ENCODE measurements at places on chromosomes 2 and 18. TPM values are rescaled to one million over a fixed set of nuclear protein-coding genes. Genes with fewer than 3 reads are reported as not detected.

Gene SERPINB7
- total RNA-seq, result not detected

DNA sequence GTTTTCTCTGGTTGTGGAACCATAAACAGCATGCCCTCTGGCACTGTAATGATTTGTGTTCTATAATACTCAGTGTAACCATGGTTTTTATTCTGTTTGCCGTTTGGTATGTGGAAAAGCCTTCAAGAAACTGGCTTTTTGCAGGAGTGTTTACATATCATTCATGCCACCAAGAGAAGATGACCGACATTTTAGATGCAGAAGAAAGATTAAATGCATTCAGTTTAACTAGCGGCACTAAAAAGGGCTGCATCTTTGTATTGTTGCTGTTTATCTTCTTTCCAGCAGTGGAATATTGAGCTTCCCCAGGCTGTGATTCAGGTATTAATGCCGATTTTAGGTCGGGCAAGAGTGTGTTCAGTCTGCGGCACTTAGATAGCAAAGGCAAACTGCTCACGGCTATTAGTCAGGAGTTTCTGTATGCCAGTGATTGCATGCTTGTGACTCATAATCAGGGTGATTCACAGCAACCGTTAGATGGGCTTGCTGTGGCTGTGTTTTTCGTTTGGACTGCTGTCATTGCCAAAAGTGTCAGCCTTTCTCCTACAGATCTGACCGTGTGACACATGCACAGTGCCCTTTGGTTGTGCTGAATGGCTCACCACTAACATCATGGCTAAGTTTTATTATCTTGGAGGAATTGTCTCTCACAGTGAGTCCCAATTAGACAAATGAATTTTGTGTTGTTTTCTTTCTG lies 479.7 kb downstream of the PARD3B start:
- peak overlapping the region; percentile 67 for H3K27ac ChIP-seq
- peak overlapping the region; percentile 49 for H3K4me3 ChIP-seq
- DNase-seq, result peak; percentile 63
- H3K4me1 ChIP-seq, result peaks cover 3% of the 10 kb centered on the region
- no peaks in the 10 kb centered on the region for H3K27me3 ChIP-seq

GRCh38 chr2:1591978-1592907 lies 152.1 kb downstream of the PXDN start:
- H3K36me3 ChIP-seq, result no peaks in the 10 kb centered on the region
- H3K27me3 ChIP-seq, result no peaks in the 10 kb centered on the region
- 0 out of 2 replicates have a peak overlapping the region, but pooled peaks have one; percentile 10 for H3K27ac ChIP-seq
- H3K4me1 ChIP-seq, result peaks cover 51% of the 10 kb centered on the region
- peak overlapping the region; percentile 28 for H3K4me3 ChIP-seq
- DNase-seq, result peak; percentile 96

DNA sequence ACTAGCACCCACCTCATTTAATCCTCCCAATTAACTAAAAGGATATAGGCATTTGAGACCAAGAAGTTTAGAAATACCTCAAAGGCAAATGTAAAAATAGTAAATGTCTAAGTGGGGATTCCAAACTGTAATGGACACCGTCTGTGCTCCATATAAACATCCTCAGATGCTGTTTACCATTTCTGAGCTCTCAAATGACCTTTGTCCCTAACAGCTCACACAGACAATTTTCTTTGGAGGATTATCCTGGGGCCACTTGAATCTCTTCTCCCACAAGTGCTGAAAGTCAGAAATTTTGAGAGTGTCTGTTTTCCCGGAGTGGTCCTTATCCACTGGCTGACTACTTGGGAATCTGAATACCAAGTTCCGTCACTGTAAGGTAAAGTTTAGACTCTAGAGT lies 1418.9 kb downstream of the LRP1B start:
- H3K27ac ChIP-seq, result peak overlapping the region; percentile 12
- DNase-seq, result peak; percentile 73
- no peaks in the 10 kb centered on the region for H3K36me3 ChIP-seq
- peaks cover 8% of the 10 kb centered on the region for H3K4me1 ChIP-seq

DNA sequence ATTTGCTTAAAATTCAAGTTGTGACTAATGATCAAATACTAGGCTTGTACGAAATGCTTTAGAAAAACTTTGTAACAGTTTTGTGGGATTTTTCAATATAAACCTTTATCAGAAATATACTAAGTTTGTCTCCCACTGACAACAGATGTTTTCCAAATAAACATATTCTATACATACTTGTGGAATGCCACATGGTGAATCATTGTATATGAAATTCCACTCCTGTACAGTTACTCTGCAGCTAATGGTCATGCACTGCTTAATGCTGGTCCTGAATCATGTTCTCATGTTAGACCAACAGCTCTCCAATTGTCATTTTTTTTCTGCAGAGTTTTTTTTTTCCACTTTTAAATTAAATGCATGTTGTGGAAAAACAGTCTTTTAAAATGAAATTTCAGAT lies 90.1 kb downstream of the DPP4 start:
- no peak for DNase-seq
- no peaks in the 10 kb centered on the region for H3K36me3 ChIP-seq
- no peak overlapping the region for H3K4me3 ChIP-seq
- H3K27me3 ChIP-seq, result no peaks in the 10 kb centered on the region
- H3K27ac ChIP-seq, result no peak overlapping the region

GRCh38 chr2:16553226-16553625 lies 112.4 kb downstream of the CYRIA start:
- no peaks in the 10 kb centered on the region for H3K27me3 ChIP-seq
- H3K36me3 ChIP-seq, result peaks cover 20% of the 10 kb centered on the region
- peak; percentile 52 for DNase-seq
- peaks cover 10% of the 10 kb centered on the region for H3K4me1 ChIP-seq
- no peak overlapping the region for H3K27ac ChIP-seq
- H3K4me3 ChIP-seq, result no peak overlapping the region

DNA sequence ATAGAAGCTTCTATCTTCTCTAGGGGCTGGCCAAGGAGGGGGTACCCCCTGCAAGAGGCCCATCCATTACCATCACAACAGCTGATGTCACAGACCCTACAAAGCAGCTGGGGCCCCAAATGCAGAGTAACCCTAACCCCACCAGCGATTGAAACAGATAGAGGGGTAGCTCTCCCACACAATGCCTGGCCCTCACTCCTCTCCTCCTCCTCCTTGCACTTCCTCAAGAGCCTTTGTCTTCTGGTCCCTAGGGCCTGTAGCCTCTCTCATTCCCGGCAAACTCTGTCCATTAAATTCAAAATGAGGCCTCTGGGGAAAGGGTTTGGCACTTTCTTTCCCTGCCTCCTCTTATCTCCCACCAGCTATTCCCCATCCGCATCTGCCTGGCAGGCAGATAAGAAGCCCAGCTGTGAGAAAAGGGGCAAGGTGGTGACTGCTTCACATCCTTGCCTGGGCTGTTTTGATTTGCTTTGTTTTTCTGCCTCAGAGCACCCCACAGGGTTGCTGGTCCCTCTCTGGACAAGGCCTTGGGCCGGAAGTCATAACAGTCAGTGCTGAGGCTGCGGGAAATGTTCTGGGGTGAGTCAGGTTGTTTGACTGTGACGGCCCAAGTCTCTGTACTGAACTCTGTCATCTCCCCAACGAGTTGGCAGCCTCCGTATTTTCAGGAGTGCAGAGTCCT lies 26.1 kb upstream of the CYP26B1 start:
- no peak for DNase-seq
- no peak overlapping the region for H3K4me3 ChIP-seq
- H3K4me1 ChIP-seq, result no peaks in the 10 kb centered on the region
- no peak overlapping the region for H3K27ac ChIP-seq

Gene DCAF17
- 22.8 TPM for total RNA-seq

Gene DAW1
- total RNA-seq, result 0.08 TPM
